HTR-8/SVneo (cell line): ENCODE measurements at places on chromosomes 1 and 21.
A peak's percentile ranks its signal among the peaks of the same experiment; 100 is the strongest.

DNA sequence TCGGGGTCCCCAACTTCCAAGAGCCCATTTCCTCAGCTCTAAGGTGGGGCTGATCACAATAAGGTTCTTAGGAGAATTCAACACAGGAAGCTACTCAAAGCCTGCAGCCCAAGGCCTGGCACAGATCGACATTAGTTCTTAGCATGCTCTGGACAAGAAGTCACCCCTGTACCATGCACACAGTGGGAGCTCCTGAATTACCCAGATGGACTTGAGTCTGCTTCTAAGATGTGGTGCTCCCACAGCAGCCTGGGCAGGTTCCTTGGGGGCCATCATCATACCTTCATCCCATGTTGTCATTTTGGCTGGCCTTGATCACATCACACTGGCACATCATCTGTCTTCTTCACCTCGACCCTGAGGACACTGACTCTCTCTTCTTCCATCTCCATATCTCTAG lies 153.3 kb upstream of the VAMP3 start:
- no peak for DNase-seq

GRCh38 chr1:89588480-89588879 lies 44.4 kb upstream of the LRRC8C start:
- DNase-seq = no peak

- DNase-seq = no peak
Observed at GRCh38 chr1:53122961-53123413, 19.5 kb downstream of the SLC1A7 start.

DNA sequence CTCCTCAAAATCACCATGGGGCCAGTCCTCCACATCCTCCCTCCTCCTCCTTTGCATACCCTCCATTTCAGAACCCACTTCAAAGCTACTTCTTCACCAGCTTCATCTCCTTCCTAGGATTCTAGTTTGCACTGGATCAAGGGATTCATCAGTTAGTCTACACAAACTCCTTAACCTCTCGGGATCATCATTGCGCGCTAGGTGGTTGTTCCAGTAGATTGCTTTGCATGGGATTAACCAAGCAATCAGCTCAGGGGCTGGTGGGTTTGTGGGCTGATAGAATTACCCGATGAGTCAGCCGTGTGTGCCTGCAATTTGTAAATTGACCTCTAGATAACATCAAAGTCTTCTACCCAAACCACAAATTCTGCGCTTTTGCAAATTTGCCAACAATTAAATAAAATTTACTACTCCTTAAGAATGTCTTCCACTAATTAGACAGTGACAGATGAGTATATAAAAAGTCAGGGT lies 7.7 kb downstream of the KANK4 start:
- DNase-seq = no peak

DNA sequence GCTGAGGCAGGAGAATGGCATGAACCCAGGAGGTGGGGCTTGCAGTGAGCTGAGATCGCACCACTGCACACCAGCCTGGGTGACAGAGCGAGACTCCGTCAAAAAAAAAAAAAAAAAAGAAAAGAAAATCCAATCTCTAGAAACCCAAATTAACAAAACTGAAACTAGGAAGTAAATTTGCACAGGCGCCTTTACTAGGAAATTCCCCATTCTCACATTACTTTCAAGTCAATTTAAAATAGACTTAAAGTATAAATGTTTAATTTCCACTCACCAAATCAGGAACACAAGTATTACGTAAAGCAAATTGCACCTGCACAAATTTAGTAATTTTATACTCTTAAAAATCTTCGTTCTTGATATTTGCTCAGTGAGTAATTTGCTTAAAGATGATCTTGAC lies 67.8 kb upstream of the BCAR3 start:
- DNase-seq = no peak

- no peak for DNase-seq
Observed at GRCh38 chr21:46562472-46562871, 42.4 kb downstream of the S100B start.

DNA sequence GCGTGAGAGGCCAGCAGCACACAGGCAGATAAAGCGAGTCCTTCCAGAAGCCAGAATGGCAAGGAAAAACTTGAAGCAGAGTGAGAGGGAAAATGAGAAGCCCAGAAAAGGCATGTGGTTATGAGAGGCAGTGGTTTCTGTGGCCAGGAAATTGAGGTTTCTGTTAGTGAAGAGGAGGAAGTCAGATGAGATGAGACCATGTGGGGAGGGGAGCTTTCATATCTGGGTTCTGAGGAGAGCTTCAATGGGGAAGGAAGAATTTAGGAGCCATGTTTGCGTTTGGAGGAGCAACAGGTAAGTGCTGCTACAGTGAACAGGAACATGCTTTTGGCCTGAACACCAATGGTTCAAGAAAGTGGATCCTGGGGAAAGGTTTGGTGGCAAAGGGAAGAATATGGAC lies 6.1 kb upstream of the CD1A start:
- DNase-seq = no peak

DNA sequence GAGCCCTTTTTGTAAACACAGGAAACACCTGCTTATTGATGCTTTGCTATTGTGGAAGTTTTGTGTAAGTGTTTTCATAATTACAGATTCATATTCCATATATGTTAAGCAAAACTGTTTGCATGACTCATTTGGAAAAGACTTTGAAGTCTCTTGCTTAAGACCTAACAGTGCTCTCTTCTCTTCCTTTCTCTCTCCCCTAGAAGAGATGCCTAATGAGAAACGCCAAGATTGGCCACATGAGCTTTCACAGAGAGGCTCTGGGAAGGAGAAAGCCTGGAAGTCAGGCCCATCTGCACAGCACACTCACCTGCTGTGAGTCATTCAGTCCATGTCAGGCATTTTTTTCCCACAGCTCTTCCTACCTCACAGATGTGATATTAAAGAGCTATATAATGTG lies 101.6 kb upstream of the PALMD start:
- DNase-seq = no peak

DNA sequence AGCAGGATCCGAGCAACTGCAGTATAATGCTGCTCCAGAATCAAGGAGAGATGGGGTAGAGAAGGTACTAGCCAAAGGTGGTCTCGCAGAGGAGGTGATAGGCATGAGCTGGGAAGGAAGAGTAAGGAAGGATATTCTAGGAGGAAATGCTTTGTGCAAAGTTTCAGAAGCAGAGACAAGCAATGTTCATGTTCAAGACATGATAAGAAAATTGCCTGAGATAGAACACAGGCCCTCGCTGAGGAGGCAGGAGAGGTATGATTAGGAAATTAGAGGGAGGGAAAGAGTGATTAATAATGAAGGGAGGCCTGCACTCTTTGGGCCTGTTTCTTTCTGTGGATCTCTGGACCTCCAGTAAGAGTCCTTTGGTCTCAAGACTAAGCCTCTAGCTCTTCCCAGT lies 12.9 kb upstream of the ETV3 start:
- DNase-seq = no peak

GRCh38 chr1:23530747-23531561 lies at the start of gene E2F2:
TSS of gene E2F2 (minus strand) at chr1:23531233. CDS start at chr1:23530793, 440 bp downstream.
- peak; percentile 81 for DNase-seq

DNA sequence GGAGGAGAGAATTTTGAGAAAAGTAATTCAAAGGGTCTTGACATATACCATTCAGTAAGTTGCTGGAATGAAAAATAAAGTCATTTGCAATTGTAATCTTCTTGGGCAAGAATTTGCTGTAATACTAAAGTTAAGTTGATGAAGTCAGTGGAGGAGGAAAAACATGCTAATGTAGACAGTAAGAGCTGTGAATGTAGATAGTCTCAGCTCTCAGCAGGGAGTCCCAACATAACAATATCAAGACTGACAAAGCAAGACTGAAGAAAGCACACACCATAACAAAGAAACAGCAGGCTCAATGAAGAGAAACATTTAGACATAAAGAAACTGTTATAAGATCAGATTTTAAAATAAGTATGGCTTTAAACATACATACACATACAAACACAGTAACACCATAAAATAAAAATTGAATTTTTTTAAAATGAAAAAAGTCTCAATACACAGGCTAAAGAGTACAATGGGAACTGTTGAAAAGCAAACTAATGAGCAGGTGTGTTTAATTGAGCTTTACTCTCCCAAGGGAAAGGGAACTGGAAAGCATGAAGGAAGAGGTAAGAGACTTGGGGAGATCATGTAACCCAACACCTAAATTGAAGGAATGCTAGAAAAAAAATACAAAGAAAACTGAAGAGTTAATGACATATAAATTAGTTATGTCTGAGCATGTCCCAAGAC lies 336.3 kb upstream of the NCAM2 start:
- DNase-seq = no peak

GRCh38 chr21:33299181-33299752 lies 25.5 kb upstream of the IFNAR1 start:
- no peak for DNase-seq

DNA sequence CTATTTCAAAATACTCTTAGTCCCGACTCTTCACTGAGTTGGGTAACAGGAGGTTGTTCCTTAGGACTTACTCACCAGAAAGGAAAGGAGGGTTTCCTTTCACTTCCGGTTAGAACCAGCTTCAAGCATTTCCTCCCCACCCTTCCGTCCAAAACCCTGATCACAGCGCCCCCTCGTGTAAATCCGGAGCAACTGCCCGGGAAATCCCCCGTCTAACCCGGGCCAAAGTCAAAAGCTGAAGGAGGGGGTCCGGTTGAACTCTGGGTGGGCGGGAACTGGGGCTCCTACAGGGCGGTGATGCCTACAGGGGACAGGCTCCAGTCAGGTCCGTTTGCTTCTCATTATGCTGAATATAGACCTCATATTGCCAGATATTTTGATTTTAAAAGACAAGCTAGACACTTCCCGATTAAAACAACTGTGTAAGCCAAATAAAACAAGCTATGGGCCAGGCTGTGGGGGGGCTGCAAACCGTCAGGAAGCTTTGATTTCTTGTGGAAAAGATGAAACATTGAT lies 15.0 kb upstream of the MTARC2 start:
- DNase-seq = peak; percentile 90

GRCh38 chr1:4380564-4381168 lies 273.7 kb upstream of the AJAP1 start:
- DNase-seq = peak; percentile 66

GRCh38 chr1:232239998-232240397 lies 389.9 kb downstream of the SIPA1L2 start:
- DNase-seq = no peak

DNA sequence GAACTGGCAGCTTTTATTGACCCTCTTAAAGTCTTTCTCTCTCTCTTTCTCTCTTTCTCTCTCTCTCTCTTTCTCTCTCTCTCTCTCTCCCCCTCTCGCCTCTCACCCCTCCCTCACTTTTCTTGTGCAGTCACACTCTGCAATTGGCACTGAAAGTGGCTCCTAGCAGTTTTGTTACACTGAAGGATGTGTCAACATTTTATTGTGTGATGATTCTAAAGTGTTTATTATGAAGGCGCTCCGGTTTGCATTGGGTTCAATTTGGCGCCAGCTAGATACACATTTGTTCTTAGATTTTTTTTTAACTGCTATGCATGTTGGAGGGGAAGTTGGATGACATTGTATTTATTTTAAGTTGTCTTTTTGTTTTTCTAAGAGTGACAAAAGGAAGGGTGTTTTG lies 64.0 kb upstream of the CHRM3 start:
- DNase-seq = no peak
